Esophagus squamous epithelium (tissue), 5 donors: ENCODE measurements at places on chromosomes 5 and 9.

DNA sequence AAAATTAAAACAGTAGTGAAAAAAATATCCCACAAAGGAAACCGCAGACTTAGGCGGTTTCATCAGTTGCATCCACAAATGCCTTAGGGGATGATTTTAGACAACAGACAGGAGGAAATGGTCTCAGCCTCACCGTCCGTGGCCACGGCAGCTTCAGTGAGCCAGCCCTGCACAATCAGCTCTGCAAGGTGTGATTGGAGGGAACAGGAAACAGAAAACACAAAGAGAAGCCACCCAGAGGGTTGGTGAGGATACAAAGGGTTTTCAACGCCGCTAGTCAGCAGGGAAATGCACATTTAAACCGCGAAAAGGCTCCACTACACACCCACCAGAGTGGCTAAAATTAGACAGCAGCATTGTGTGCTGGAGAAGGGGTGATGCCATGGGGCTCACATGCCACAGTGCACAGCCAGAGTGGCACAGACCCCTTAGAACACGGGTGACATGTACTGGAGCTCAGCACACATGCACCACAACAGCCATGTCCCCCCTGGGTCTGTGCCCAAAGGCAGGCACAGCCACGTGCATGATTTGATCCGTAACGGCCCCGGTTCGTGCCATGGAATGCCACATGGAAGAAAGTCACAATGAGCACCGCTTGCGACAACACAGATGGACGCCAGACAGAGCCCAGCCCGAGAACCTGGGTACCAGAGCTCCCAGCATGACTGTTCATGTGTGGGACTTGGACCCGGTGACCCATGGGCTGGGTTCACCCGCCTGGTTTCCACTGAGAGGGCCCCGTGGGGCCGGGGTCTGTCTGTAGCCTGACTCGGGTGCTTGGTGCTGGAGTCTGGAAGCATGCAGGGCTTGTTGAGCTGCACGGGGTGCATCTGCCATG, 18.3 kb upstream of the TERT start:
- no peaks in the 10 kb centered on the region for H3K27me3 ChIP-seq
- H3K4me1 ChIP-seq = no peaks in the 10 kb centered on the region
- no peak overlapping the region for H3K4me3 ChIP-seq
- H3K27ac ChIP-seq = no peak overlapping the region

GRCh38 chr5:61311836-61312808, 19.9 kb upstream of the ZSWIM6 start:
- no peak overlapping the region for H3K4me3 ChIP-seq
- no peaks in the 10 kb centered on the region for H3K27me3 ChIP-seq
- H3K36me3 ChIP-seq = no peaks in the 10 kb centered on the region
- no peak for DNase-seq
- H3K27ac ChIP-seq = no peak overlapping the region

DNA sequence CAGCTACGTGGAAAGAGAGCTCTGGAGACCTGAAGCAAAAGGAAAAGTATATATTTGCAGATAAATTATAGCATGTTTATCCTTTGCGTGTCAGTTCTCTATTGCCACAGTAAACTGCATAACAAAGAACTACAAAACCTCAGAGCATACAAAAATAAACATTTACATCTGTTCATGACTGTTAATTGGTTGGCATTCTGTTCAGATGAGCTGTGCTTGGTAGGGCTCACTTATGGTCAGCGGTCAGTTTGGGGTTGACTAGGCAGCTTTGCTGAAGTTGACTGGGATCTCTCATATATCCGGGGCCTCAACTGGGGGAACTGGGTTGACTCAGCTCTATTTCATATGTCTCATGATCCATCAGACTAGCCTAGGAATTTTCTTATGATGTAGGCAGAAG, 257.7 kb downstream of the TLE1 start:
- DNase-seq = no peak
- H3K4me1 ChIP-seq = peaks cover 9% of the 10 kb centered on the region
- no peak overlapping the region for H3K27ac ChIP-seq
- H3K4me3 ChIP-seq = no peak overlapping the region

- H3K4me3 ChIP-seq = no peak overlapping the region
- no peak for DNase-seq
- no peaks in the 10 kb centered on the region for H3K27me3 ChIP-seq
Measured at GRCh38 chr9:114383521-114384231, 4.1 kb downstream of the AKNA start.

DNA sequence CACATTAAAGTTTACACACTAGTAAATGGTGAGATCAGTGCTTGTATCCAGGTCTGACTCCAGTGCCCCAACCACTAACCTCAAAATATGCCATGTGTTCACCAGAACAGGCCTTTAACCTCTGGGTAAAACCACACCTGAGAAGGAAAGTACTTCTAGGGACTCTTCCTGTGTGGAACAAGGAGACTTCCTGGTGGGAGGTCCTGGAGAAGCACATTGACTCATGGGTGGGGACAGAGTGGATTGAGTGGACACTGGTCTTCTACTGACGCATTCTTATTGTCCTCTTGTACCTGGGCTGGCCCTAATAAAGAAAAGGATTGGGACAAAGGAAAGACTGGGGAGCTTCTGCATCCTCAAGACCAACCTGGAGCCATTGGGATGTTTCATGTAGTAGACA, 43.4 kb downstream of the ANGPTL2 start:
- no peak overlapping the region for H3K27ac ChIP-seq
- no peak for DNase-seq
- peaks cover 7% of the 10 kb centered on the region for H3K4me1 ChIP-seq
- H3K27me3 ChIP-seq = no peaks in the 10 kb centered on the region
- no peak overlapping the region for H3K4me3 ChIP-seq

GRCh38 chr9:38227061-38227540, 158.1 kb upstream of the SHB start:
- peaks cover 19% of the 10 kb centered on the region for H3K4me1 ChIP-seq
- no peaks in the 10 kb centered on the region for H3K27me3 ChIP-seq
- DNase-seq = no peak

DNA sequence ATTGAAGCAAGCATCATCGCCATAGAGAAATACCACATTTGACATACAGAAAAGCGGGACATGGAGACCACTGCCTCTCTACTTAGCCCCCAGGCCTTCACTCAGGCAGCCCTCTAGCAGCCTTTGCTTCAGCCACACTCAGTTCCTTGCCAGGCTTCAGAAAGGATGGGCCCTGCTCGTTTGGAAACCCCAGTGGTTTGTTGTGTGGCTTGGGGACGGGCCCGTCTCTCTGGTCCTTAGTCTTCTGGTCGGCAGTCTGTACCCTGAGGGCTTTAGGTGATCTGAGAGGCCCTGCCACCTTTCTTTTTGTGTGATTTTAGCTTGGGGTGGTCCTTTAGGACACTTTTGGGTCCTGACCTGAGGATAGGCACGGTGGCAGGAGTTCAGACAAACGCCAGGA, 21.1 kb upstream of the ARSI start:
- H3K27ac ChIP-seq = no peak overlapping the region
- peaks cover 13% of the 10 kb centered on the region for H3K4me1 ChIP-seq
- H3K27me3 ChIP-seq = no peaks in the 10 kb centered on the region

DNA sequence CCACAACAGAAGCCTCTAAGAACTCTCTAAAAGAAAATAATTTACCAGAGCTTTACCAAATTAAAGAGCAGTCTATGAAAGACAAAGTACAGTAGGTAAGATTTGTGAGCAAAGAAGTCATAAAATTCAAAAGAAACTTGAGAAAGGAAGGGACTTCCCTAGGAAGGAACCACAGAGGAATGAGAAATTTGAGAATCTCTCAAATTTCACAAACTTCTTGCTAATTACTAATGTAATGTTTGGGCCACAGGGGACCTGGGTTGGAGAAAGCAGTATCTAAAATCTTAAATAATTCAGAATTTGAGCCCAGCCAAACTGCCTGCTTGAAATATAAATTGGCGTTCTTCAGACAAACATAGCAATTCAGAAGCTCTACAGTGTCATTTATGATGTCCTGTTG, 225.0 kb upstream of the PRR16 start:
- no peak overlapping the region for H3K27ac ChIP-seq
- H3K36me3 ChIP-seq = no peaks in the 10 kb centered on the region
- DNase-seq = no peak
- no peaks in the 10 kb centered on the region for H3K4me1 ChIP-seq
- H3K4me3 ChIP-seq = no peak overlapping the region

- no peak for DNase-seq
- no peaks in the 10 kb centered on the region for H3K27me3 ChIP-seq
- H3K4me1 ChIP-seq = peaks cover 62% of the 10 kb centered on the region
- H3K36me3 ChIP-seq = no peaks in the 10 kb centered on the region
Measured at GRCh38 chr9:112059966-112060320, 115.2 kb downstream of the SUSD1 start.

DNA sequence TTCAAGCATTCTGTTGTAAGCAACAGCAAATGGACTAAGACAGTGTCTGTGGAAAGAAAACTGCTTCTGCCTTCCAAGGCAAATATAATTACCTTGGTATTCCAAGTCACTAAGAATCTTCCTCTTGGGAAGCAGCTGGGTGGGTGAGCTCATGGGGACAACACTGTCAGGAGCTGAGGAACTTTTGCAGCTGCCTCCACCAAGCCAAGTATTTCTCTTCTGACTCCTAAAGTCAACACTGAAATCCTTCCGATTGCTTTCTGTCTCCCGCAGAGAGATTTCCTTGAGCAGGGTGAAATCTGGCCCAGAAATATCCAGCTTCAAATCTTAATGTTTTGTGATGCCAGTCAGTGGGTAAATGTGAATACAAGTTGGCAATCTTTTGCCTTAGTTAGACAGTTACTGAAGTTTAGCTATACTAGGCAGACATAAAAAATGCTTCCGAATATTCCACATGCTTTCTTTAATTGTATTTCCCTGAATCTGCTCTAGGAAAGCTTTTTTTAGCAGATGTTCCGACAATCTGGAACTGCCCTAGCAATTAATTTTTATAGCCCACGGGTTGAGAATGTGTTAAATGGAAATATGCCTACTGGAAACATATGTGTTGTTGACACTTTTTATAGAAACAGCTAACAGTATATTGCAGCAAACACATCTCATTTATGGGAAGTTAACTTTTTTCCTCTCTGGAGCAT, 369.9 kb upstream of the DAB2 start:
- DNase-seq = no peak
- H3K27ac ChIP-seq = no peak overlapping the region
- H3K4me1 ChIP-seq = no peaks in the 10 kb centered on the region
- H3K4me3 ChIP-seq = no peak overlapping the region
- no peaks in the 10 kb centered on the region for H3K27me3 ChIP-seq

DNA sequence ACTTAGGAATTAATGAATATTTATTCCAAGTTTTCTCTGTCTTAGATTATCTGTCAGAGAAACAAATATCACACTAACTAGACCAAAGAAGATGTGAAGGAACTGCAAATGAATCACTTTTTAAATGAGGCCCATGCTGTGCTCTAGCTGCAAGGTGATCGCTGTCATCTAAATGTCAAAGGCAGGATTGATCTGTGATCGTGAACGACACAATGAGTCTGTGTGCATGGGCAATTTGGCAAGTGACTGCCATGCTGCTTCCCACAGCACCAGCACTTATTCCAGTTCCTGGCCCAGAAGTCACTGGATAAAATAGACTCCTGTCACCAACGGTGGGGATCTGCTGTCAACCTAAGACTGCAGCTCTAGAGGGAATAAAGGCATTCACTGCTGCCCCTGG, 141.2 kb downstream of the TRIM36 start:
- no peak for DNase-seq
- no peaks in the 10 kb centered on the region for H3K36me3 ChIP-seq
- H3K27ac ChIP-seq = no peak overlapping the region
- no peak overlapping the region for H3K4me3 ChIP-seq
- H3K4me1 ChIP-seq = no peaks in the 10 kb centered on the region

DNA sequence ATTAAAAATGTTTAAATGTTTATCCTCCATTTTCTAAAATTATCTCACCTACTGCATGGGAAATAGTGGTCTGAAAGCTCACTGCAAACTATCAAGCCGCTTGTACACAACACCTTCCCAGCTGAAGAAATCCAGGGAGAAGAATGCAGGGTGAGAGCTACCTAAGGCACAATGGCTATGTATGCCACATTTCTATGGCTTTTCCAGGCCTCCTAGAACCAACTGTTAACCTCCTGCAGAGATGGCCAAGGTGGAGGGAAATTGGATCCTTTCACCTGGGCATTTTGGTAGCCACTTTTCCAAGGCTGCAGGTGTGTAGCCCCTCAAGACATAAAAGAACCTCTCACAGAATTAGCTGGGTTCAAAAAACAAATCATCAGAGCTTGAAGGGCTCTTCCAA, 286.4 kb downstream of the EBF1 start:
- H3K27me3 ChIP-seq = no peaks in the 10 kb centered on the region
- no peaks in the 10 kb centered on the region for H3K4me1 ChIP-seq
- H3K4me3 ChIP-seq = no peak overlapping the region
- no peaks in the 10 kb centered on the region for H3K36me3 ChIP-seq
- no peak for DNase-seq

- H3K36me3 ChIP-seq = no peaks in the 10 kb centered on the region
- no peak overlapping the region for H3K27ac ChIP-seq
- no peak overlapping the region for H3K4me3 ChIP-seq
- no peak for DNase-seq
- H3K27me3 ChIP-seq = no peaks in the 10 kb centered on the region
- no peaks in the 10 kb centered on the region for H3K4me1 ChIP-seq
Measured at GRCh38 chr9:76943054-76943453, 37.1 kb upstream of the PRUNE2 start.

DNA sequence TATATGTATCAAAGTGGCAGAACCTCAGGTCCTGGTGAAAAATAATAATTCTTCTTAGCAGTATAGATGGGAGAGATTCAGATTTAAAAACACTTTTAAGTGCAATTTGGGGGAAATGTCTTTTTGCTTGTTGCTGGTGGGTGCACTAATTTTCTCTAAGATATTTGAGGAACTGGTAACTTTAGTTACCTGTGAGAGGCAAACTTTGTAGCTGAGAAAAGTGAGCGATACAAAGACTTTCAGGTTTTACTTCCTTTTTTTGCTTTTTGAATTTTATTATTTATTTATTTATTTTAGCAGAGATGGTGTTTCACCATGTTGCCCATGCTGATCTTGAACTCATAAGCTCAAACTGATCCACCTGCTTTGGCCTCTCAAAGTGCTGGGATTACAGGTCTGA, 303.1 kb upstream of the PTGER4 start:
- no peak overlapping the region for H3K4me3 ChIP-seq
- no peak overlapping the region for H3K27ac ChIP-seq
- no peaks in the 10 kb centered on the region for H3K36me3 ChIP-seq
- no peak for DNase-seq
- no peaks in the 10 kb centered on the region for H3K4me1 ChIP-seq

- DNase-seq = no peak
- no peaks in the 10 kb centered on the region for H3K36me3 ChIP-seq
- no peak overlapping the region for H3K4me3 ChIP-seq
- no peak overlapping the region for H3K27ac ChIP-seq
- H3K4me1 ChIP-seq = no peaks in the 10 kb centered on the region
Measured at GRCh38 chr5:117394506-117395157, 820.0 kb upstream of the SEMA6A start.

DNA sequence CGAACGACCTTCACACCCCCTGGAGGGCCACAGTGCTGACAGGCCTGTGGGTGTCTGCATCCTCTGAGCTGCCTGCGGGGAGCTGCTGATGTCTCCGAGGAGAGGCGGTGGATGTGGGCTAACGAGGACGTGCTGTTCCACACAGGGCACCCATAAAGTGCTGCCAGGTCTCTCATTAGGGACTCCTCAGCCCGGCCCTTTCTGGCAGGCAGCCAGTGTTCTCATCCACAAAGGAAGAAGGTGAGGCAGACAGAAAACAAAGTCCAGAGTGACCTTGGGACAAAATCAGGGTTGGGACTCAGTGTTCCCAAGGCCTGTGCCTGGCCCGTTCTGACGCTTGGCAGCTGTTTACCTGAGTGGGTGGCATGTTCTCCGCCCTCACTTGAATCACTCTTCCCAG, 29.3 kb downstream of the CARTPT start:
- no peak overlapping the region for H3K4me3 ChIP-seq
- H3K36me3 ChIP-seq = no peaks in the 10 kb centered on the region
- no peak for DNase-seq
- H3K4me1 ChIP-seq = no peaks in the 10 kb centered on the region

- no peaks in the 10 kb centered on the region for H3K36me3 ChIP-seq
- peaks cover 5% of the 10 kb centered on the region for H3K4me1 ChIP-seq
- H3K27ac ChIP-seq = no peak overlapping the region
- H3K27me3 ChIP-seq = no peaks in the 10 kb centered on the region
Measured at GRCh38 chr5:74853256-74853655, 12.9 kb downstream of the FAM169A start.
